ENCODE measurements at places on chromosomes 5 and 9. TPM values are rescaled to one million over a fixed set of nuclear protein-coding genes. Genes with fewer than 3 reads are reported as not detected.

CSF1R gene
- total RNA-seq, result 1.1 TPM

SLC34A3 gene
- total RNA-seq, result not detected

USP20 gene
- 13.3 TPM for total RNA-seq

SCGB3A2 gene
- not detected for total RNA-seq

OGN gene
- total RNA-seq, result not detected

GLRA1 gene
- not detected for total RNA-seq

TSLP gene
- 0.43 TPM for total RNA-seq

GRXCR2 gene
- total RNA-seq, result not detected

CDH6 gene
- total RNA-seq, result 5.7 TPM

RGP1 gene
- 17.1 TPM for total RNA-seq

CDC20B gene
- not detected for total RNA-seq

NADK2 gene
- 19.5 TPM for total RNA-seq

EXOC3 gene
- 45.4 TPM for total RNA-seq

SLIT3 gene
- total RNA-seq, result 0.66 TPM

SLC6A3 gene
- not detected for total RNA-seq

CMYA5 gene
- total RNA-seq, result 2.0 TPM

SLC36A1 gene
- total RNA-seq, result 14.2 TPM

PDZD2 gene
- total RNA-seq, result 0.44 TPM

PITX1 gene
- total RNA-seq, result 76.3 TPM

HAVCR2 gene
- 0.22 TPM for total RNA-seq

FYB1 gene
- not detected for total RNA-seq

ABL1 gene
- 79.3 TPM for total RNA-seq

LHX6 gene
- under 0.01 TPM for total RNA-seq

PCDHA12 gene
- total RNA-seq, result under 0.01 TPM

NTMT1 gene
- total RNA-seq, result 29.1 TPM

PCDHGB5 gene
- 27.4 TPM for total RNA-seq

TAF11L10 gene
- not detected for total RNA-seq

SMARCA2 gene
- total RNA-seq, result 55.3 TPM
